Stimulated activated CD8-positive, alpha-beta memory T cell treated with anti-CD3 and anti-CD28 coated beads, Interleukin-7, amount 100 ng/mL, for 1 hour (primary cell): ENCODE measurements at places on chromosomes 3 and 15.

DNA sequence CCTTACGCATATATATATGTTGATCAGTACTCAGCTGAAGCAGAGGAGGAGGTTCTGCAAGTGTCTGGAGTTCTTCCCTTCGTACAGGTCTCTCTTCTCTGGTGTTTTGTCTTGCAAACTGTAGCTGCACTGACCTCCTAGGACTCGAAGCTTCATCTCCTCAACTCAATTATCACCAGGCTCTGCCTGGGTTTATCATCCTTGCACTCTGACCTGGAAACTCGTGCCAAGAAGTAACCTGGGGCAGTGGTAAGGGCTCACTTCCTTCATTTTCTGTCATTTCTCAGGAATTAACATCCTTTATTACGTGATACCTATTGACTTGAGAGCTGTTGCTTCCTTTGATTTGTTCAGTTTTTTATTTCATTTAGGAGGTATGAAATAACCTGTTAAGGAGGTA lies 14.4 kb downstream of the REC114 start:
- no peak for DNase-seq

DNA sequence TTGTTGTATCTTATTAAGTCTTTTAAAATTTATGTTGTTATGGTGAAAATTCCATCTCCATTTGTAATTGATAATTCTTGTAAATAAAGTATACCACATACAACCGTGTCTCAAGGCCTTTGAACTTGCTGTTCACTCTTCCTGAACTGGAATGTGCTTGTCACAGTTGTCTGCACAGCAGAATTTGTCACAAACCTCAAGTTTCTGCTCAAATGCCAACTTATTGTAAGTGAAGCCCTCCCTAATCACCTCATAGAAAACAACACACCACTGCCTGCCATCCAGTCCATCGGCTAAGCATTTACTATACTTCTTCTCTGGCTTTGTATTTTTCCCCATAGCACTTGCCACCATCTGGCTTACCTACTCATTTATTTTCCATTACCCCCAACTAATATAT lies 192.3 kb downstream of the THRB start:
- no peak for DNase-seq

DNA sequence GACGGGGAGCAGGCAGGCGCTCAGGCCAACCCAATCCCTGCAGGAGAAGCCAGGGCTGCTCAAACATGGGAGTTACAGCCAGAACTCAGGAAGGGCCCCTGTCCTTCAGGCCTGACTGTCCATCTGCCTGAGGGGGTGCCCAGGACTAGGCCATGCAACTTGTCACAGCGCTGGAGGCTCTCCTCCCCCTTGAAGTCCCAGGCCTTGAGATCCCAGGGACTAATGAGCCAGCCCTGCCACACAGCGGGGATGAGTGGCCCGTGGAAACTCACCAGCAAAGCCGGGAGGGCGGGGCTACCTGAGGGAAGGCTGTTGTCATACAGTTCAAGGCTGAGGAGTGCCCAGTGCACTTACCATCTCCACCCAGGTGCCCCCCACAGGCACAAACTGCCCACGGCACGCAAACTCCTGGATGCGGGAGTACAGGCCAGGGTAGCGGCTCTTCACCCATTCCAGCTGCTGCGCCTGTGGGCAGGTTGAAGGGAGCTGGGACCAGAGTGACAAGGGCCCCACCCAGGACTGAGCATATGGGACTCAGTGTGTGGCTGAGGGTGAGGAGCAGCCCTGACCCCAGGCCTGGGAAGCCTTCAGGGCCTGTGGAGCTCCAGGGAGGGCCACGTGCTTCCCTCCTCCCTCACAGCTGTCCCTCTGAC lies 6.3 kb downstream of the MAN2C1 start:
- DNase-seq: no peak

GRCh38 chr15:34644851-34645250 lies 61.4 kb upstream of the GOLGA8B start:
- DNase-seq: no peak

- no peak for DNase-seq
Observed at GRCh38 chr3:56783644-56784447, 17.9 kb downstream of the ARHGEF3 start.

DNA sequence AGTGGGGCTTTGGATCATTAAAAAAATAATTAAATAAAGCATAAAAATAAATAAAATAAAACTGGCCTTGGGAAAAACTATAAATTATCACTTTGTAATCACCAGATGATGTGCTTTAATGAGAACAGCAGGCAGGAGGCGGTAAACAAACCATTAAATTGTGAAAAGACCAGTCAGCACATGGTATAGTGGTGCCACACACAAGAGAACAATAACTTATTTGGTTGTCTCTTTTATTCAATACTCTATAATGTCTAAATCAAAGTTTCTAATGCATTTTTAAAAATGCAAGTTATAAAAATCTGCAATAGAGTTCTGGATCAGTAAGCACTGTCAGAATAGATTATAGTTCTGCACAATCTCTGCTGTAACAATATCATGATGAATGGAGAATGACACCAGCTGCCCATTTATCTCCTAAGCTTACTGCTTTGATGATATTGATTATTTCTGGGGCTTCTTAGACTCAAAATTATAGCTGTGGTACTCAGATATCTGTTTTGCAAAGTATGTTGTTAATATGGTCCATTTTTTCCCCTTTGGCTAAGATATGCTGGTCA lies 259.3 kb downstream of the NAALADL2 start:
- no peak for DNase-seq

DNA sequence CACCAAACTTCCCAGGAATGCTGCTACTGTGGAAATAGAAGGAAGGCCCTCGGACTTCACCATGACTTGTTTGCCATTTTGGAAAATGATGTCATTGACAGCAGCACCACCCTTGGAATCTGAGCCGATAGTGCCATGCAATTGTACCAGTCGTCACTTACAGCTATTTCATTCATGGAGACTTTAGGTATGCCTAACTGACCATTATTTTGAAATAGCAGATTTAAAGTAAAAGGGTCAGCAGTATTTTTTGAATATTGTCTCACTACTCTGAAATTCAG lies 66.0 kb upstream of the ARL8B start:
- no peak for DNase-seq

DNA sequence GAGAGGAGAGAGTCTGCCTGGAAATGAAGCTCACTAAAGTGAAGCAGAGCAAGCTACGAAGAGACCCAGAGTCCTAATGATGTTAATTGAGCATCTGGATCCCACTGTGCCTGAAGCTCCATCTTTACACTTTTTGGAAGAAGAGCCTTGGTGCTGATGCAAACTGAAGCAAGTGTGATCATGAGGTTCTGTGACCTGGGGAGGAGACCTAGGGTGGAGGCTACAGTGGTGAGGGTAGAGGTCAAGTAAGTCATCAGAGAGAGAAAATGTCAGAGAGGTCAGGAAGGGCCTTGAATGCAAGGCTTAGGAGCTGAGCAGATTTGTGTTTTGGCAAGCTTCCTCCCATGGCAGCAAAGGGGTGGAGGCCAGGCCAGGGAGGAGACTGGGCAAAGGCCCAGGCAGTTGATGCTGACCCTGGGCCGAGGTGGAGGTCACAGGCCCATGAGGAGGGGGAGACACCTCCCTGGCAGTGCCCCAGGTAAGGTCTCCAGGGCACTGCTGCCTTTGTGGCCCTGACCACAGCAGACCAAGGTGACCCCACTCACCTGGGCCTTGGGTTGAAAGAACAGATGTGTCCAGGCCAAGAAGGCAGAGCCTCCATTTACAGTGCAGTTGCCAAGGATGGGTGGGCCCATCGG lies 1.6 kb downstream of the GRIP2 start:
- no peak for DNase-seq

DNA sequence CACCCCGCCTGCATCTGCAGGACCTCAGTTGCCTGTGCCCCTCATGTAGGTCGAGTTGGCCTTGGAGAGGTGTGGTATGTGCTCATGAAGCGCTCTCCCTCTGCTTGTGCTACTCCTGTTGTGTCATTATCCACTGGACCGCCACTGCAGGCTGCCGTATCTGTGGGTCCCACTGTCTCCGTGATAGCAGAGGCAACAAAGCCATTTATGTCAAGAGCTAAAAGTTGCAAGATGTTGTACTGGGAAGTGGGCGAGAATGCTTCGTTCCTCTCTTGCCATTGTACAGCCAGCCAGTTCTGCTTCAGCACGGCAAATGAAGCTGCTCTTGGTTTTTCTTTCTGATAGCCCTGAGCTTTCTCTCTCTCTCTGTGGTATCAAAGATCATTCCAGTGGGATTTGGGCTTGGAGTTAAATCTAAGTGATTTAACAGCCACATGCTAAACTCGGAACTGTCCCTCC lies 89.0 kb downstream of the TMEM212 start:
- no peak for DNase-seq

DNA sequence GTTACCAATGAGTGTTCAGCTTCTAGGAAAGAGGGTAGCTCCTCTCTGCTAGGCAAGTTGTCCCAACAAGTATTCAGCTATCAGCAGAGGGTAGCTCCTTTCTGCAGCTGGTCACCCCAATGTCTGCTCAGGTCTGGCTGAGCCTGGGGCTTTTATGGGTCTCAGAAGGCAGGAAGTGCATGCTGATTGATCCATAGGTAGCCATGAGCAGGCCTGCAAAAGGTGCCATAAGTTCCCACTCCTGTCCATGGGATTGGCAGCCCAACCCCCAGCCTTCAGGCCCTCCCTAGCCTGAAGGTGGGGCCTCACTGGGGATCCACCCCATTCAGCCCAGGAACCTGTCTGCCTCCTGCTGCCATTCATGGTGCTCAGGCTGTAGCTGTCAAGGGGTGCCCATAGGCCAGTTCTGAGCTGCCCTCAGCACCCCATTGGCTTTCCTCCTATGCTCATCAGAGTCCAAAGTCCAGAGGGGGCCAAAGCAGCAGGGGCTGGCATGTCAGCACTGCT lies 34.6 kb upstream of the DNAJC13 start:
- no peak for DNase-seq

DNA sequence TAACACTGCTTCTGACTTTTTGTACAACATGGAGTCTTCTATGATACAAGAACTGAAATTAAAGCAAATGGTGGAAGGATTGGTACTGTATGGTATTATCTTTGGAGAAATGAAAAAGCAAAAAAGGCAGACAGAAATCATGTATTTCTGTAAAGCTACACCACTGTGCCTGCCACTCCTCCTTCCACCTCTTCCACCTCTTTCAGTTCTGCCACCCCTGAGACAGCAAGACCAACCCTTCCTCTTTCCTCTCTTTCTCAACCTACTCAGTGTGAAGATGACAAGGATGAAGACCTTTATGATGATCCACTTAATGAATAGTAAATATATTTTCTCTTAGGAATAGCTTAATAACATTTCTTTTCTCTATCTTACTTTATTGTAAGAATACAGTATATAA lies 57.0 kb downstream of the CD200 start:
- no peak for DNase-seq

DNA sequence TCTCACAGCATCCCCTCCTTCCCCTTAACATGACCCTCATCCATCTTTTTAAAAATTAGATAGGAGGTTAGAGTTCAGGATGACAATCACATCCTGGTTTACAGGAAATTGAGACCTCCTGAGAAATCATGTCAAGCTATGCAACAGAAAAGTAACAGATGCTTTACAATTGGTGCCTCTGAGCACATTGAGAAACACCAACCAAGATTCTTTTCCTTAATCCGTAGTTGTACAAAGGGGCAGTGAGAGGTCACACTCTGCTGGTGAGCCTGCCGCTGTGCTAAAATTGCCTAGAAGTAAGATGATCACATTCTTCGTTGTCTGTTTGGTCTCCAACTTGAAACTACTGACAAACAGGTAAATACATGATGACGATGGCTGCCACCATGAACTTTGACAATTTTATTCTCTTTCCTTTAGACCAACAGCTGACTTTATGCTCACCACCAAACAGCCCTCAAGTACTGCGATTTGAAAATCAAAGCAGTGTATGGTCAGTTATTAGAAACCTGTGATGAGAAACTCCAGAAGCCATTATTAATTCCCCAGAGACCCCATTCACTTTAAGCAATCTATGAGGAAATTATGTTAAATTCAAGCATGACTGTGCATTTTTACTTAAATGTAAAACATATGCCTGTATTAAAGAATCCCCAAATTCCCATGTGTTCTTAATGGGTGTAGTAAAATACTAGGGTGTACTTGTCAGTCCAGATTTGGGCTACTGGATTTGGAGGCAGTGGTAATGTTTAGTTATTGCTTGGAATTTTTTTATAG lies 210.7 kb upstream of the UBE2E1 start:
- DNase-seq: no peak

- no peak for DNase-seq
Observed at GRCh38 chr15:81011593-81011992, 10.9 kb downstream of the TLNRD1 start.

GRCh38 chr3:126895178-126896066 lies 87.5 kb upstream of the PLXNA1 start:
- DNase-seq: no peak

GRCh38 chr3:101011136-101011535 lies 17.9 kb upstream of the ABI3BP start:
- no peak for DNase-seq

DNA sequence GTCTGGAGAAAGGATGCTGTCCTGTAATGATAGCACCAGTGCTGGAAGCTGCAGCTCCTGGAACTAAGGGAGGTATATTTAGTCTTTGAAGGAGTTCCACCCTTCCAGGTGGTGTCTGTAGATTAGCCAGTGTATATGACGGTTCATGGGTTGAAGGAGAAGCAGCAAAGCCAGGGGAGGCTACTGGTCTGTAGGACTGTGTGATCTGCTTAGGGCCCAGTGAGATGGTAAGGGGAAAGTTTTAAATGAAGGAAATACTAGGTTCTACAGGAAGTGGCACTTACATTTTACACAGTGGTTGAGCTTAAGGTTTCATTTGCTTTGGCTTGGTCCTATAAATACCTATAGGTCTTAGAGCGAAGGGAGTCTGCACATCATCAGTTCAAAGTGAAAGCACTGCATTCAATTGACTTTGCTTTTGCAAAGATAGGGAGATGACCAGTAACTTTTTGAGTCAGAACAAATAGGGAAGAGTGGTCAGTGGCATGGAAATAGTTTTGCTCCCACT lies 5.6 kb downstream of the SLC25A38 start:
- no peak for DNase-seq

DNA sequence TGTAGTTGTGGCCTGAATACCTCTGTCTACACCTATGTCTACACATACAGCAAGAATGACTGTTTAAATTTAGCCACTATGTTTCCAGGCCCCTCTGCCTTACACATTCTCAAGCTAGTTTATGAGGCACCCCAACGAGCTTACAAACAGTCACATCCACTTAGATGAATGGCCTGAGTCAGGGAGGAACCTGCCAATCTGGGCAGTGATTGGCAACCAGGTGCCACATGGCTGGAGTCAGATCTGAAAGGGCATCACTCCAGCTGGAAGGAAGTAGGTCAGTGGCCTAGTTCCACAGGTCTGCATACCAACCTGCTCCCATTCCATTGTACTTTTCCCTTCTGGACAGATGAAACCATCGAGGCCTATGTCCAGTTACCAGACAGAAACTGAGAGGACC lies 136.3 kb downstream of the FOXP1 start:
- no peak for DNase-seq

DNA sequence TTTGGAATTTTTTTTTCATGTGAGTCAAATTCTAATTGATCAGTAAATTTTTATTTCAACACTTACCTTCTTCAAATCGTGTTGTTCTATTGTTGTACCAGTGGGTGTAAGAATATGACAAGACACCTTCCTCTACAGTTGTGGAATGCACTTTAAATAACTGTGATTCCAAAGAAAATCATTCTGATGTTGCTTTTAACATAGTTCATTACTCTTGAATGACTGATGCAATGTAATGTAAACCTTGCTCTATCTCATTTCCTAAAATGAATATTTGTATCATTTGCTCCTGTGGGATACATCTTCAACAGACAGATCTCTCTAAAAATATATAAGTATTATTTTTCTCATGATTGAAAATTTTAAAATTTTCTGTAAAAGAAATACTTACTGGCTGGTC lies 313.4 kb downstream of the RBMS3 start:
- DNase-seq: no peak

GRCh38 chr3:11706604-11707003 lies 62.9 kb upstream of the VGLL4 start:
- DNase-seq: no peak

- no peak for DNase-seq
Observed at GRCh38 chr15:40398413-40398873, 7.2 kb upstream of the IVD start.
